ENCODE measurements at places on chromosomes 2 and 18.
A peak's percentile ranks its signal among the peaks of the same experiment; 100 is the strongest.

DNA sequence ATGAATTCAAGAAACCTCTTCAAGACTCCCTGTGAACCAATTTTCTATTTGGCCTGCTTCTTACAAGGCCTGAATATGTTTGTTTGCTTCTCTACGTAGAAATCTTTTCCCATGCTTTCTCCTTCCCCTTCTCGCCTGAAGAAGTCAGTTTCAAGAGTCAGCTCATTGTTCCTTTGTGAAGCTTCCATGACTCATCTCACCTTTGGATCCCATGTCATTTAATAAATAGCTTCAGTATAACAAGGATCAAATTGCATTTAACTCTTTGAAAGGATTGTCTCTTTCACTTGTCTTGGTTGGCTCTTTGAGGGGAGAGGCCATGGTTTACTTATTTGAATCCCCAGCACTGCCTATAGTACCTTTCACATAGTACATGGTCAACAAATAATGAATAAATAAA lies 28.4 kb downstream of the CPS1 start:
- DNase-seq: no peak

GRCh38 chr18:10499230-10499629 lies 26.6 kb upstream of the NAPG start:
- no peak for DNase-seq

DNA sequence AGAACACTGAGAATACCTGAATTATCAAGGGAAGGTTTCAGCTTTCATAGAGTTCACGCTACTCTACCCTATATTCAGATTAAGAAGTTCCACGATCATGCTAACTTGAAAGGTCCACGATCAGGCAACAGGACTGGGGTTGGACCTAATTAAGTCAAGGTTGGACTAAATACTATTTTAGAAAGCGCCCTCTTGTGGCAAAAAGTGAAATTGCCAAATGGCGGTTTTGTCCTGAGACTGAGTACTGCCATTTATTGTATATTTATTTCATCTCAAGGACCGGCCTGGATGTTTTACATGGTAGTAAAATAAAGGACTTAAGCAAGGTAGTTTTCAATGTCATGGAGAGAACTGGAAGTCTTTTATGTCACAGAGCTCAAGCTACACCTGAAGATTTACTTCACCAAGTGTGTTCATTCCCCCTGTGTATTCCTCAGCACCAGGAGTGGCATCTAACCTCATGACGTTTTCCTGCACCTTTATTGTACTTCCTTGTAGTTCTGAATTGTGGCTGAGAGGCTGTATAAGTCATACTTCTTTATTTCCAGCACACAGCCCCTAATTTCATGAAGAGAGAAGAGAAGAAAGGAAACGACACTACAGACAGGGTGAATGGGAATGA lies 56.8 kb downstream of the SRD5A2 start:
- peak; percentile 2 for DNase-seq

GRCh38 chr2:47073641-47074040 lies 81.5 kb downstream of the STPG4 start:
- DNase-seq: no peak

DNA sequence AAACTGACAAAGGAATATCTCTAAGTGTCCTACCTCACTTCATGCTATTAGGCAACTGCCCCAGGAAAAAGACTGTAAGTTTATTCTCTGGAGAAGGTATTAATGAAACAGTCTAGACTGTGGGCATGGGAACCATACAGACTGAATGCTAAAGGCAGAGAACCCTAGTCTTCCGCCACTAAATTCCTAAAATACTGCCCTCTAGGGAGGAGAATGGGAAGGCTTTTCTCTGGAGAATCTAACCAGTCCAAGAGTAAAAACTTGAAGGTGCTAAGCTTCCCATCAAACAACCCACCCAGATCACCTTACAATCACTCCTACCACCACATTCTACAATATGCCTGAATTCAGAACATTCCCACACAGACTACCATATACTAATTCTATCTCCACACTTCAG lies 3.4 kb downstream of the SRBD1 start:
- no peak for DNase-seq

DNA sequence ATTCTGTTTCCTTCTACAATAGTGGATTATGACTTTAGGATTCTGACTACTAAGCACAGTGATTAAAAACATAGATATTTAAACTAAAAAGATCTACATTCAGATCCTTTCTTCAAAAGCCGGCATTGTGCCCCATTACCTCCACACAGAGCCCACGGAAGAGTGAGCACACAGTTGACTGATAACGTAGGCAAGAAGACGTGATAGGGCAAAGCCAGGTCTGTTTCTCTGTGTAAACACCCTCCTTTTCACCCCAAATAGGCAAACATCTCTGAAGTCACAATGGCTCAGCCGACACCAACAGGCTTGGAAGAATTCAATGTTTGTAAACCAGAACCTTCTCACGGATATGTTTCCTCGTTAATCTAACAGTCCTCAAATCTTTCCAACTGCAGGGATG lies 302.9 kb downstream of the CMPK2 start:
- DNase-seq: no peak

- DNase-seq: no peak
Measured at GRCh38 chr2:189150033-189150432, 29.5 kb downstream of the COL5A2 start.

- DNase-seq: no peak
Measured at GRCh38 chr2:55364189-55365055, 55.2 kb downstream of the CCDC88A start.
